ENCODE measurements at places on chromosomes 13 and 19. TPM values are rescaled to one million over a fixed set of nuclear protein-coding genes. Genes with fewer than 3 reads are reported as not detected.
A peak's percentile ranks its signal among the peaks of the same experiment; 100 is the strongest.

- H3K27ac ChIP-seq = peak overlapping the region; percentile 82
- no peak for DNase-seq
- H3K4me1 ChIP-seq = peaks cover 27% of the 10 kb centered on the region
- H3K36me3 ChIP-seq = peaks cover 74% of the 10 kb centered on the region
Observed at GRCh38 chr19:12544401-12544876, 6.8 kb downstream of the ZNF564 start.

DNA sequence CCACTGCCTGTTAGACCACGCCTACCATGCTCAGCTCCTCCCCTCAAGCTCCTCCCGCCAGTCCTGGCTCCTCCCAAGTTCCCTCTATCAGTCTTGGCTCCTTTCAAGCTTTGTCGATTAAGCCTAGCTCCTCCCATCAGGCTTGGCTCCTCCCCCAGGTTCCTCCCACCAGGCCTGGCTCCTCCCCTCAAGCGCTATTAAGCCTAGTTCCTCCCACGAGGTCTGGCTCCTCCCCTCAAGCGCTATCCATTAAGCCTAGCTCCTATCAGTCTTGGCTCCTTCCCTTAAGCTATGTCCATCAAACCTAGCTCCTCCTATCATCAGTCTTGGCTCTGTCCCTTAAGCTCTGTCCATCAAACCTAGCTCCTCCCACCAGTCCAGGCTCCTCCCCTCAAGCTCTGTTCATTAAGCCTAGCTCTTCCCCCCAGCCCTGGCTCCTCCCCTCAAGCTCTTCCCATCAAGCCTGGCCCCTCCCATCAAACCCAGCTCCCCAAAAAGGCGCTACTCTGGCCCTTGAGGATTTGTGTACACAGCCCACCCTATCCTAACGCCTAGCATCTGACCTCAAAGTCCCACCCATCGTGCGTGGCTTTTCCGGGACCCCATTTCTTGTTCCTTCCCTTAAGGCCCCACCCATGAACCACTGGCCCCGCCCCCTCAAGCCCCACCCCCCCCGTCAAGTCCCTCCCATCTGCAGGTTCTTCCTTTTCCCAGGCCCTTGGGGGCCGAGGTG lies 10.0 kb downstream of the CAMSAP3 start:
- H3K27ac ChIP-seq = no peak overlapping the region
- no peak for DNase-seq

Gene CYSLTR2
- 2.1 TPM for total RNA-seq

GRCh38 chr13:64723724-64724123 lies 2506.4 kb downstream of the PCDH9 start:
- H3K4me1 ChIP-seq = no peaks in the 10 kb centered on the region
- no peak overlapping the region for H3K27ac ChIP-seq
- no peak for DNase-seq
- no peaks in the 10 kb centered on the region for H3K27me3 ChIP-seq
- H3K4me3 ChIP-seq = no peak overlapping the region

Gene ZNF600
- 64.6 TPM for total RNA-seq

DNA sequence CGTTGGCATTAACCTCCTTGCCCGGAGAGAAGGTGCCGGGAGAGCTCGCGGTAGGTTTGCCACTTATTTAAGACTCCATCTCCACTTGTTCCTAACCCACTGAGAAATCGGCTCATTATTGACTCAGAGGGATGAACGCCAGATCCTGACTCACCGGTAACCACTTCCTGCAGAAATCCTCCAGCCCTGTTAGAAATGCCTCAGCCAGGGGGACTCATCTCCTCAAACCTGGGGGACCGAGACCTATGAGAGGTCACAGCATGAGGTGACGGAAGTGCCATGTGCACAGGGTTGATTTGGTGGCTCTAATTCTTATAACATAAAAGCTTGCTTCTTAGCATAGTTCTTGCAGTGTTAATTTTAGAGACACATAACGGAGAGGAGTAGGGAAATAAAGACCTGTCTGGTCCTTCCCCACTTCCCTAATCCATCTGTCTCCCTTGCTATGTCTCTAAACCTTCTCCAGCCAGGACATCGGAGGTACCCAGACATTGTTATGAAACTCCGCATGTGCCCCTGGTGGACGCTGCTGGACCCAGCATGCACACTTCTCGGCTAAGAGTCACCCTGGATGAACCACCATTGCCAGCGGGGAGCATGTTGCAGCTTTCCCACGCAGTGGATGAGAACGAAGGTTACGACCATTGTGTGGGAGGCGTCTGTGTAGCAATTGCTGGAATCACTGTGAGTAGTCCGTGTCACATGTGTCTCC lies 158.9 kb downstream of the EFNB2 start:
- no peak for DNase-seq
- H3K27ac ChIP-seq = no peak overlapping the region
- H3K4me1 ChIP-seq = no peaks in the 10 kb centered on the region
- no peak overlapping the region for H3K4me3 ChIP-seq
- H3K36me3 ChIP-seq = no peaks in the 10 kb centered on the region

Gene LGALS7B
- total RNA-seq = not detected

Gene HIF3A
- not detected for total RNA-seq

Gene LILRB4
- 0.57 TPM for total RNA-seq

GRCh38 chr13:103931331-103931845 lies 865.2 kb upstream of the SLC10A2 start:
- H3K4me1 ChIP-seq = no peaks in the 10 kb centered on the region
- no peak overlapping the region for H3K4me3 ChIP-seq
- no peaks in the 10 kb centered on the region for H3K27me3 ChIP-seq
- no peaks in the 10 kb centered on the region for H3K36me3 ChIP-seq
- H3K27ac ChIP-seq = no peak overlapping the region

GRCh38 chr13:72205773-72206172 lies 338.8 kb upstream of the DACH1 start:
- DNase-seq = no peak
- H3K27me3 ChIP-seq = no peaks in the 10 kb centered on the region
- no peaks in the 10 kb centered on the region for H3K4me1 ChIP-seq
- H3K36me3 ChIP-seq = no peaks in the 10 kb centered on the region
- no peak overlapping the region for H3K27ac ChIP-seq

- H3K4me3 ChIP-seq = peak overlapping the region; percentile 99
- no peak for DNase-seq
- no peaks in the 10 kb centered on the region for H3K27me3 ChIP-seq
- H3K36me3 ChIP-seq = peaks cover 5% of the 10 kb centered on the region
Observed at GRCh38 chr19:11986754-11987153, 21.9 kb downstream of the ZNF763 start.

Gene TBCB
- 111 TPM for total RNA-seq

Gene PCDH20
- total RNA-seq = not detected

Gene POLD1
- 38.4 TPM for total RNA-seq

Measured in naive thymus-derived CD8-positive, alpha-beta T cell (primary cell).